NCI-H187 (cell line): ENCODE measurements at places on chromosomes 7 and 10.

DNA sequence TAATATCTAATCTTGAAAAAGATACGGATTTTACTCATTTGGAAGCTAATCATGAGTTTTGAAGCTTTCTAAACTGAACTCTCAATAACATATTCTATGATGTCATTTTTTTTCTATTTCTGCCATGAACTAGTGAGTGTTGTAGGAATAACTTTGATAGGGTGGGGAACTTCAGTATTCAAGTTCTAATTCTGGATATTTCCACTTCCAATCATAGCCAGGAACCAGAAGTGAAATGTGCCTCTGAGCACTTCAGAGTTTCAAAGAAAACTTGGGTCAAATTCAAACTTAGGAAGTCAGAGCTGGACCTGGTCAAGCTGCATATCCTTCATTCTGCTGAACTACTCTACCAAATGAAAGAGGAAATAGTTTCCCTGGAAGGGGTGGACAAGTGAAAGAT is 847 bp downstream of the AGMO start:
- no peak for DNase-seq

GRCh38 chr7:28531291-28531690 is 119.0 kb downstream of the CREB5 start:
- DNase-seq: no peak

DNA sequence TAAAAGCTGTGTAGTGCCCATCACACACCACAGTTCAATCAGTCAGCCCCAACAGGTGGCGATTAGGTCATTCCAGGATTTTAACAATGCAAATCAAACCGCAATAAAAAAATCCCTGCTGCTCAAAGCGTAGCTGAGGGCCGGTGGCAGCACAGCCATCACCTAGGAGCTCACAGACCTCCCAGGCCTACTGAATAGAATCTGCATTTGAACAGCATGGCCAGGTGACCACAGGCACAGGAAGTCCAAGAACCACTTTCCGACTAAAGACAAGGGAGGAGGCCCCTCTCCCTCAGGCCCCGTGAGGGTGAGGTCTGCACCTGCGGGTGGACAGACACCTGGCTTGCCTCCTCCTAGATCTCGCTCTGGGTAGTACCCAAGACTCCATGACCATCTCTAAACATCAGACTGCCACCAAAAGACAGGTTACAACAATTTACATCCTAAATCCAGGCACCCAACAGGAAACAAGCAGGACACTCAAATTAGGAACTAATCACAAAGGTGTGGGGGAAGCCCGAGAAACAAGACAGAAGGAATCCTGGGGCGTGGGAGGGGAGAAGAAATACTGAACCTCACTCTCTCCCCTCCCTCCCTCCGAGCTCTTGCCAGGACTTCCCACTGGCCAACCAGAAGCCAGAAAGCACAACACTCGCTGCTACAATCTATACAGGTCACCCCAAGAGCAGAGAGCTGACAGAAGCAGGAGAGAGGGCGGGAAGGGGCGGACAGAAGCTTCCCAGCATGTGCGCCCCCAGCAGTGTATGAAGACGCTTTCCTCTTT is 19.2 kb downstream of the GNA12 start:
- no peak for DNase-seq

DNA sequence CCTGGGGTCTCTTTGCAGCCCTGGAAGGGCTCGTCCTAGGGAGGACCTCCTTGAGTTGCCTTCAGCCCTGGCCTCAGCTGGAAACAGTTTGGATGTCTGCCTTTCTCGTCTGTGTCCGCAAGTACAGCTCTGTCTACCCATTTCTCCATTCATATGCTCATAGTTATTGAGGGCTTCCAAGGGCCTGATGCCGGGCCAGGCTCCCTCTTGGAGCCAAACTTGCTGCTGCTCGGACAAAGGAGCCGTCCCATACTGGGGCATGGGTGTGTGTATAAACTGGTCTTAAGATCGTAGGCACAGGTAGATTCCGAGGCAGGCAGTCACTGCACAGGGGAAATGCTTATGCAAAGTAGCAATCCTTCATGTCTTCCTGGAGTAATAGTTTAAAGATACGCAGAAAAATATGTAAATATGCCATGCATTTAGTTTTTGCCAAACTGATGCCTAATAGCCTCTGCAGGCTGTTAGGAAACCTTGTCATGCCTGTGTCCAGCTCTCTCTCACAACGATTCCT is 117.0 kb upstream of the BTBD16 start:
- no peak for DNase-seq

DNA sequence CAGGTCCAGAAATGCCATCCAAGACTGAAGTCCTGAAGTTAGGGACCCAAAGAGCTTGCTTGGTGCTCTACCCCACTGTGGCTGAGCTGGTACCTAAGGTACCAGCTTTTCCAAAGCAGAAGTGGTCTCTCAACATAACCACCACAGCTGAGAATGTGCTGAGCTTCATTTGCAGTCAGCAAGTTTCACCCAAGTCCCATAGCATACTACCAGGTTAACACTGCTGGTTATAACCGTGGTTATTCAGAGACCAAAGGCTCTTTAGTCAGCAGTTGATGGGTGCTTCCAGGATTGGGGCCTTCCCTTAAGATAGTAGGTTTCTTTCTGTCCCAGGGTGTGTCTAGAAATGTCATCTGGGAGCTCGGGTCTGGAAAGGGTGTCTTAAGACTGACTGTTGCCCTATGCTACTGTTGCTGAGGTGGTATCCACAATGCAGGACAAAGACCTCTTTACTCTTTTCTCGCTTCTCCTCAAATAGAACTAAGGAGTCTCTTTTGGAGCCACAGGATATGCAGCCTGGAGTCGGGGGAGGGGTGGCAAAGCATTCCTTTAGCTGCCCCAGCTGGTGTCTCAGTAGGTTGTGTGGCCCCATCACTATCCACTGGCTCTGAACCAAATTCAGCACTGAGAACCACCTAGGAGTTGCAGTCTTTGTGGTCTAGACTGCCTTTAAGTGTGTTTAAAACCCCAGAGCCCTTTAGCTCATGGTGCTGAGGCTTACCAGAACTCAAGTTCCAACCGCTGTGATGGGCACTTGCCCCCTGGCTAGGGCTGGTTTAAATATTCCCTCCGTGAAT is 354.9 kb upstream of the SEMA3C start:
- no peak for DNase-seq

GRCh38 chr7:139829025-139829774 is at the start of gene TBXAS1:
Gene TBXAS1, plus strand, starts transcription at chr7:139829264. Its CDS starts 127 bp downstream, at chr7:139829391.
- DNase-seq: no peak

DNA sequence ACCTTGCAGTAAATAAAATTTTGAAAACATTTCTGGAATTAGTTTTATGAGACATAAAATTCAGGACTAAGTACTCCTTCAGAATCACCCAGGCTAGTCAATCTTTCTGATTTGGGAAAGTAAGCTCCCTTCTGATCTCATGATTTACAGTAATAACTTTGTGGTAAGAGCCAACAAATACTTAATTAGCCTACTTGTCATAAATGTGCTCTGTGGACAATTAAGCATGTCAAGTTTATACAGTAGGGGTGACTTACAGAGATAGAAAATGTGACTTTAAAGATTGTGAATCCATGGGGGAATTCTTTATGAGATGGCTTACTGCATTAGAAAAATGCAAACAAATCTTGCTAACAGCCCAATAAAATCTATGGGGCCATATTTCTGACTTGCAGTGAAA is 616.9 kb upstream of the GHITM start:
- no peak for DNase-seq

DNA sequence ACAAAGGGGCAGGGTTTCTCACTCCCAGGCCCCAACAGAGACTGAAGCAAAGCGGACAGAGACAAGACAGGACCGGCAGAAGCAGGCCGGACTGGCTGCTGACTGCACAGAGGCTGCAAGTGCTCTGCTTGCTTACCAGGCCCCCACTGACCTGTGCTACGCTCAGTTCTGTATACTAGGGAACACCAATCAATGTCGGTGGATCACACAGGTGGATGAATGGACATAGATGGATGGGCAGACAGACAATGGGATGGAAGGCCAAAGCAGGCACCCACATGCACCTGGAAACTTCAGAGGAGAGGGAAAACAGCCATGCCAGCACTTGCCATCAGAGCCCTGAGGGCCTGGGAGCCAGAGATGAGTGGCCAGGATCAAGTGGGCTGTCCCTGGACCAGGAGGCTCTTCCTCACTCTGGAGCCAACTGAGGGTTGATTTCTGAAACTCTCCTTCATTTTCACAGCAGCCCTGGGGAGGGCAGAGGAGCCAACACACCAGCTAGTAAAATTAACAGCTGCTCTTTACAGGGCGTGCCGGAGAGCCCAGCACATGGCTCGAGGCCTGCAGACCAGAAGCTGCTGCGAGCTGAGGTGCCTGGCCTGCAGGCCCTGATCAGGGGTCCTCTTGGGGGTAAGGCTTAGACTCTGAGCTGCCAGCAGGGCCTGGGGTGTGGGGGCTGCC is 243.6 kb downstream of the KCNMA1 start:
- DNase-seq: no peak

DNA sequence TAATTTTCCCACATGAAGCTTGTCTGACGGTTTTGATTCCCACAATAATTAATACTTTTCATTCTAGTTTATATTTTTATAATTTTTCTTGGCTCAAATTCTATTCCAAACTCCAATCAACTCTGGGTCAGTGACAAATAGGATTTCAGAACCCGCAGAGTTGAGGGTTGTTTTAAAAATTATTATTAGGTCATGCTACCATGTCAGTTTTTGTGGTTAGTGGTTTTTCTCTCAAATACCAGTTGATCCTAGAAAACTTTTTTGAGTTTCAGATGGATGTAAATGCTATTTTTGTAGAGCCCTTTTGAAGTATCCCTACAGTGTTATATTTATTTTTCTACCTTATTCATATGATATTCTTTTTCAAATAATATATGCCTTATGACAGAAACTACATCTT is 237.4 kb downstream of the SEMA3D start:
- DNase-seq: no peak

DNA sequence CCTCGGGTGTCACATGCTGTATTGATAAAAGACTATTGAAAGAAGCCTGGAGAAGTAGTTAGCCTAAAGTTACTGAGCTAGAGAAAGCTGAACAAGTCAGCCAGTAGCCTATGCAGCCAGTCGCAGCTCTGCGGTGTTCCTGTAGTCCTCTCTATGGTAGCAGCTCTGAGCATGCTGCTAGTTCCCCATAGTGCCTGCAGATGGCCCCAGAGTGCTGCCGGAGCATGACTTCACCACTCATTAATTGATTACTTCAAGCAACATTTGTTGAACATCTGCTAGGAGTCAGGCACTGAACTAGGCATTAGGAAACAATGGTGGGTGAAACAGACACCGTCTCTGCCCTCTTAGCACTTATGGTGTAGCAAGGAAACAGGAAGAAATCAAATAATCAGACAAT is 422.7 kb downstream of the SORCS3 start:
- no peak for DNase-seq

DNA sequence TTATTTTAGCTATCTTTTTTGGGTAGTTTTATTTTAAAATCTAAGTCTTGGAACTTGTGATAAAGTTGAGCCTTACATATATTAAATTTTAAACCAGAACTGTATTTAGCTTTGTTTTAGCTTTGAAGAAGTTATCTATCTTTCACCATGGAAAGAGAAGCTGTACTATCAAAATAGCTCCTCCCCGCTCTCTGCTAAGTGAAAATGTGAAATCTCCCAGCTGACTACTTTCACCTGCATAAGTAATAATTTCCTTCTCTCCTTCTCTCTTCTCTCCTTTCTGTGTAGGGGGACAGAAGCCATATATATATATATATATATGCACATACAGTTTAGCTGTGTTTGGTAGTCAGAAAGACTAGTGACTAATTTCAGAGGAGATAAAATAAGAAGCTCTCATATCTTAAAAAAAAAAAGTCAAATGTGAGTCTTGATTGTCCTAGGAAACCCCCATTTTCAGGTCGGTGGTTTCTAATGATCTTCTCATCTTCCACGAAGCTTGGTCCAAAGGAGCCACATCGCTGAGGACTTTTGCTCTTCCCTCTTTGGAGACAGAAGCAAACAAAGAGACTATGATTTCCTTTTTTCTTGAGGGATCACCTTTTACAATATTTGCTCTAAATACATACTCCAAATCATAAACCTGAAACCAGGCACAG is 30.6 kb upstream of the GDI2 start:
- no peak for DNase-seq
